A549 treated with ZK216348 at 1 μM for 4 hours (cell line): ENCODE measurements at places on chromosomes 13 and 19. TPM values are rescaled to one million over a fixed set of nuclear protein-coding genes. Genes with fewer than 3 reads are reported as not detected.

COG6 gene
- total RNA-seq: 3.1 to 9.1 TPM (median 4.6 TPM) in 5 replicates

ZNF208 gene
- not detected in 5 replicates for total RNA-seq

LYL1 gene
- total RNA-seq: 0.51 to 1.7 TPM (median 0.93 TPM) in 5 replicates

POLR1G gene
- 36.5 to 57.4 TPM (median 49.7 TPM) in 5 replicates for total RNA-seq

ZNF492 gene
- not detected in 5 replicates for total RNA-seq

F2RL3 gene
- not detected in 5 replicates for total RNA-seq

ZNF415 gene
- total RNA-seq: not detected in 5 replicates
